CD4-positive, alpha-beta T cell treated with Interleukin-17A for 1 hour (primary cell): ENCODE measurements at places on chromosomes 1 and 21.

DNA sequence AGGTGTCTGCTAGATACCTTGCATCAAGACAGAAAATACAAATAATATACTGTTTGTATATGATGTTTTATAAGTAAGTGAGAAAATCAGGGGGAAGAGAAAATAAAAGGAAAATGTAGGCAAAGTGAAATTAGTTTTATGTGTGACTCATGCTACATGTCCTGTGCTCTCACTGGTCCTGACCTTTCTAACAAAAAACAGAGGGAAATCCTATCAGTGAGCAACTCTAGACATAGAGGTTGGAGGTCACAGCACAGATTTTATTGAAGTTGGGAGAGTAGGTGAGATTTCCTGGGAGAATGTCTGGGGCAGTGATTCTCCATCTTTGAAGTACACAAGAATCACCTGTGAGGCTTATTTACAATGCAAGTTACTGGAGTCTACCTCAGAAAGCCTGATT lies 9.5 kb downstream of the SCCPDH start:
- no peak for DNase-seq

GRCh38 chr1:156571261-156571852 lies 1.0 kb downstream of the IQGAP3 start:
- DNase-seq = no peak

DNA sequence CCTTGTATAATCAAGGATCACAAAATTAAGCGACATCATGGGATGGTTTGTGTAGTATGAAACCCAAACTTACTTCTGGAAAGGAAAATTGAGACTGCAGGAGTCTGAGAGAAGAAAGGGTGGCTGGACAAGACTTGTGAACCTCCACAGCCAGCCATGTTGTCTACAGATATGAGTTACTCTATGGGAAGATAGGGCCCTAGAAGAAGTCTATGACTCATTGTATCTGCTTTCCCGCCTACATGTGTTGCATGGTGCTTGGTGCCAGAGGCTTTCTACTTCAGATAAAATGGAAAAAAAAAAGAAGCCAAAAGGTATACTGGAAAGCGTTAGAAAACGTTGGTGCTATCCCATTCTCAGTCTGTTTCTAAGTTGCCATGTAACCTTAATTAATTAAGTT lies 18.7 kb upstream of the OR6N2 start:
- DNase-seq = no peak

- DNase-seq = no peak
Measured at GRCh38 chr21:23949493-23949892, 1657.8 kb downstream of the MRPL39 start.

DNA sequence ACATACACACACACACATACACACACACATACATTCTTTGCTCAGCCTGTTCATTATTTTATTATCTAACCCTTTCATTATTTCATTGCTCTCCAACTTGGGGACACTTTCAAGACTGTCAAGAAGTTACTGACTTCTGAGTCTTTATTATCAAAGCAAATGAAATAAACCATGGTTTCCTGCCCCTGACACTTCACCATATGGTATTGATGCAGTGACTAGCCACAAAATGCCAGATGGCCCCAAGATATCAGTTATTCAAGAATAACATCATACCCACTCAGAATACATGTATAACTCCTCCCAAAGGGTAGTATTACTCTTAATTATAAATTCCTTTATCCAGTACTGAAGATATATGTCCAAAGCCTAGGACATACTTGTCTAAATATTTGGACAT lies 197.3 kb downstream of the MRPL39 start:
- no peak for DNase-seq

GRCh38 chr1:229557913-229558414 lies 543 bp downstream of the ABCB10 start:
- peak; percentile 29 for DNase-seq

DNA sequence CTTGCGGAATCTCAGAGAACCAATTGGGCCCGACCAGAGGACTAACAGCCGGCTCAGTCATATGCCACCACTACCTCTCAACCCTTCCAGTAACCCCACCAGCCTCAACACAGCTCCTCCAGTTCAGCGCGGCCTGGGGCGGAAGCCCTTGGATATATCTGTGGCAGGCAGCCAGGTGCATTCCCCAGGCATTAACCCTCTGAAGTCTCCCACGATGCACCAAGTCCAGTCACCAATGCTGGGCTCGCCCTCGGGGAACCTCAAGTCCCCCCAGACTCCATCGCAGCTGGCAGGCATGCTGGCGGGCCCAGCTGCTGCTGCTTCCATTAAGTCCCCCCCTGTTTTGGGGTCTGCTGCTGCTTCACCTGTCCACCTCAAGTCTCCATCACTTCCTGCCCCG lies 49.8 kb downstream of the ACP6 start:
- no peak for DNase-seq

GRCh38 chr1:234980645-234981396 lies 147.8 kb downstream of the TOMM20 start:
- DNase-seq = peak; percentile 66

DNA sequence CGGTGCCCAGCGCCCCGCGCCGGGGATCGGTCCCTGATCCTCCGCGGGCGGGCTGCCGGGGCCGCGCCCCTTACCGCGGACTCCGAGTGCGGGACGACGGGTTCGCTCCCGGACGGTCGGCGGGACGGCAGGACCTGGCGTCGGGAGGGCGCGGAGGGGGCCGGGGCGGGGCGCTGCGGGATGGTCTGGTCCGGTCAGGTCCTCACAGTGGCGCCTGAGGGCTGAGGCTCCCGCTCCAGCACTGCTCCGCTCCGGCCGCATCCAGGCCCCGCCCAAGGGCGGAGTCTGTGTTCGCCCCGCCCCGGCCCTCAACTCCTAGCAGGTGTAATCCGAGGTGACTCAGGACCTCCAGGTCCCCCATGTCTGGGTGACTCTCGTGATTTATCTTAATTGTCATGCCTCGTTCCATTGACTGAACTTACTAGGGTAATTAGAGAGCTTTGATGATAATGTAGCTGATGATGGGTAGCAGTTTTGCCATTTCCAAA lies at the start of gene RAB3B:
Gene RAB3B, minus strand, starts transcription at position 223 of the 488 bp plus-strand sequence. CDS start 13,583 bp downstream, outside the sequence.
- peak; percentile 71 for DNase-seq
